ENCODE measurements at places on chromosomes 11 and 22. TPM values are rescaled to one million over a fixed set of nuclear protein-coding genes. Genes with fewer than 3 reads are reported as not detected.
A peak's percentile ranks its signal among the peaks of the same experiment; 100 is the strongest.

RAPSN gene
- total RNA-seq = 0.33 TPM

FBXO7 gene
- 70.3 TPM for total RNA-seq

OR51E2 gene
- 0.23 TPM for total RNA-seq

RAB38 gene
- total RNA-seq = 0.97 TPM

CRYAB gene
- total RNA-seq = 713 TPM

GUCY1A2 gene
- total RNA-seq = 63.8 TPM

GVQW3 gene
- 1.2 TPM for total RNA-seq

KRTAP5-2 gene
- total RNA-seq = not detected

MPEG1 gene
- 20.4 TPM for total RNA-seq

ART1 gene
- total RNA-seq = 0.42 TPM

P2RX6 gene
- total RNA-seq = 0.19 TPM

KRTAP5-9 gene
- total RNA-seq = 0.37 TPM

CHEK1 gene
- 5.0 TPM for total RNA-seq

KLHDC7B gene
- total RNA-seq = 0.28 TPM

RAC2 gene
- 17.5 TPM for total RNA-seq

APOBEC3B gene
- total RNA-seq = 0.14 TPM

BLID gene
- total RNA-seq = 2.9 TPM

CHADL gene
- 1.8 TPM for total RNA-seq

MS4A8 gene
- not detected for total RNA-seq

GAB2 gene
- total RNA-seq = 45.1 TPM

TNNI2 gene
- total RNA-seq = 1.0 TPM

- no peak for DNase-seq
Observed at GRCh38 chr11:29353833-29354232, 663.0 kb downstream of the KCNA4 start.

GRCh38 chr11:43574949-43575912 lies 105.3 kb upstream of the HSD17B12 start:
- no peak for DNase-seq

- DNase-seq = no peak
Observed at GRCh38 chr11:11512929-11513328, 108.9 kb downstream of the GALNT18 start.

GRCh38 chr11:6875761-6876160 lies 664 bp upstream of the OR10A4 start:
- no peak for DNase-seq

- DNase-seq = no peak
Observed at GRCh38 chr11:35210876-35211546, 72.0 kb downstream of the CD44 start.

- no peak for DNase-seq
Observed at GRCh38 chr11:128494418-128495332, 92.7 kb downstream of the ETS1 start.

- DNase-seq = no peak
Observed at GRCh38 chr11:61256710-61257482, 15.9 kb downstream of the PGA5 start.

DNA sequence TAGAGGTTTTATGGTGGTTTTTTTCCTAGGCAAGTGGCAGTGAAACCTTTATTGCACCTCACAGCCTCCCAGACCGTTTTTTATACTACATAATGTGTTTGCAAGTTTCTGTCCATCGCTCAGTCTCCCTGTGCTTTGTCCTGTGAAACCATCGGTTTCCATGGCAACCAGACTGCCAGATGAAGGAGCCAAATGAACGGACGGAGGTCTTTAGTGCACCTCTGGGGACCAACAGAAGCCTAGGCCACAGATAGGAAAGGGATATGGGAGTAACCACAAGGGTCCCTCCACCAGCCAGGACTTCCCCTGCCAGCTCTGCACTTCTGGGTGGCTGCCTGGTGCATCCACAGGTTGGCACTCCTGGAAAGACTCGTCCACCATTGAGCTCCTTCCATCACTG lies 165.0 kb downstream of the CHST1 start:
- DNase-seq = no peak

DNA sequence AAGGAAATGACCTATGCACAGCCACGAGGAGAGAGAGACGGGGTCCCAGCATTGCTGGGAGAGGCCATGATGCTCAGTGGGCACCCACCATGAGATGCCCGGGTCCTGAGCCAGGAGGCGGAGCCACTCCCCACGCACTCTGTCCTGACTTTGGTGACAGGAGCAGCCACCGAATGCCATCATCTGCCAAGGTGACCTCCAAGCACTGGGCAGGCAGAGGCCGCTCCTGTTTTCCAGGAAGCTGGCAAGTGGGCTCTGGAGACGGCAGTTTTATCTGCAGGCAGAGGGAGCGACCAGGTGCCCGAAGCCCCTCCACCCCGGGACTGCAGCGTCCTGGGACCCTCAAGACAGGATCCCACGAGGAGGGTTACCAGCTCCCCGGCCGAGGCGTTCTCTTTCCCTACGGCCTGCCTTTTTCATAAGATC lies 453.9 kb downstream of the BRD1 start:
- DNase-seq = peak; percentile 74

DNA sequence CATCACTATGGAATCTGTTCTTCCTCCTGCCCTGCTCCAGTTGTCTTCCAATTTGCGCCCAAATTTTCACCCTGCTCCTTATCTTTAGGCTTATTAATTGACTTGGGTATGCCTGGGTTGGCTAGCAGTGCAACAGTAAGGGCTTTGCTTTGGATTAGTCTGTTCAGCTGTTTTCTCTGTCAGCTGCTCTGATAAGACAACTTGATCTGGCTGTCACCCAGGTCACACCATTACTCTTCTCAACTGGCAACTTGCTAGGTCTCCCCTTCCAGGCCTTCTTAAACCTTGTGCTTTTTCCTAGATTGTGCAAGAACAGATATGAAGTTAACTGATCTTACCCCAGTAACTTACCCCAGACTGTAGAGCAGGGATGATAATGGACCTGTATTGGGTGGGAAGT lies 357.8 kb upstream of the LARGE1 start:
- no peak for DNase-seq

DNA sequence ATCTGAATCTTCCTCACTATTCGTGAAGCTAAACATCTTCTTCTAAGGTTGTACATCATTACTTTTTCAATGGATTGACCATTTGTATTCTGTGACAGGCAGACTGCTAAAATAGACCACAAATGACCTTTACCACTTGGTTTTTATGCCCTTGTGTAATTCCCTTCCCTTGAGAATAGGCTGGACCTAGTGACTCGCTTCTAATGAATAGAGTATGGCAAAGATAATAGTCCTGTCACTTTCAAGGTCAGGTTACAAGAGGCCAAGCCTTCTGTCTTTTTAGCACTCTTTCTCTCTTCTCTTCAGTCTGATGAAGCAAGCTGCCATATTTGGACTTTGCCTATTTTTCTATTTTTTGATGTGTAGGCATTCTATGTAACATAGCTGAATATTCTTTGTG lies 492.9 kb downstream of the SOX6 start:
- DNase-seq = no peak

GRCh38 chr11:104908186-104908531 lies 9.9 kb upstream of the CASP12 start:
- DNase-seq = no peak

- DNase-seq = no peak
Observed at GRCh38 chr22:46756097-46756496, 6.4 kb upstream of the TBC1D22A start.

DNA sequence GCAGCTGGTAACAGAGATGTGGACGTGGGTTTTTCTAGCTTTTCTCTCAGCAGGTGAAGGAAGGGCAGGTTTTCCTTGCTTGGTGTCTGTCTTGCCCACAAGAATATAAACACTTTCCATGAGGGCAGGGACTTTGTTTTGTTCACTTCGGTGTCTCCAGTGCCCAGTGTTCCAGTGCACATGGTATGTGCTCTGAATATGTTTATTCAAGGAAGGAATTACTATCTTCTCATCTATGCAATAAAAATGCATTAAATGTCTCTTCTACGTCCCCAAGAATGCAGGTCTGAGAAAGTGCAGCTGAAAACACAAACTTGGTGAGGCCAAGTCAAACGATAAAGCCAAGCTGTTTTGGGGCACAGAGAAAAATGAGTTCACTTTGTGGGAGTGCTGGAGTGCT lies 56.3 kb upstream of the PLET1 start:
- DNase-seq = no peak

DNA sequence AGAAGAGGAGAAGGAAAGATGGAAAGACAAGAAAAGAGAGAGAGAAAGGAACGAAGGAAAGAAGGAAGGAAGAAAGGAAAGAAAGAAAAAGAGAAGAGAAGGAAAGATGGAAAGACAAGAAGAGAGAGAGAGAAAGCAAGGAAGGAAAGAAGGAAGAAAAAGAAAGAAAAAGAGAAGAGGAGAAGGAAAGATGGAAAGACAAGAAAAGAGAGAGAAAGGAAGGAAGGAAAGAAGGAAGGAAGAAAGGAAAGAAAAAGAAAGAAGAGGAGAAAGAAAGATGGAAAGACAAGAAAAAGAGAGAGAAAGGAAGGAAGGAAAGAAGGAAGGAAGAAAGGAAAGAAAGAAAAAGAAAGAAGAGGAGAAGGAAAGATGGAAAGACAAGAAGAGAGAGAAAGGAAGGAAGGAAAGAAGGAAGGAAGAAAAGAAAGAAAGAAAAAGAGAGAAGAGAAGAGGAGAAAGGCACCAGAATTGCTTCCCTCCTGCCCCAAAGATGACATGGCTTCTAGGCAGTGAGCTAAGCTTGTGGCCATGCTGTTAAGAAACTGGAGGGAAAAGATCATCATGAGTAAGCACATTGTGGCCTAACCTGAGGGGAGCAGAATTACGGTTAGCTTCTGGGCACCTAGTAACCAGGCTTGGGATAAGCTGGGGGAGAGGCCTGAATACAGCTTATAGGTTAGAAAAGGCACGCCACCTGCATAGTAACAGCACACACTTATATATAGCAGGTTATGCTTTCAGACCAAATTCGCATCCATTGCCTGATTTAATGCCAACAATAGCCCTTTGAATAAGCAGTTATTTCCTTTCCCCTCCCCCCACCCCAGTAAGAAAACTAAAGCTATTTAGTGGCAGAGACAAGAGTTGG lies 2.3 kb upstream of the ST3GAL4 start:
- no peak for DNase-seq

DNA sequence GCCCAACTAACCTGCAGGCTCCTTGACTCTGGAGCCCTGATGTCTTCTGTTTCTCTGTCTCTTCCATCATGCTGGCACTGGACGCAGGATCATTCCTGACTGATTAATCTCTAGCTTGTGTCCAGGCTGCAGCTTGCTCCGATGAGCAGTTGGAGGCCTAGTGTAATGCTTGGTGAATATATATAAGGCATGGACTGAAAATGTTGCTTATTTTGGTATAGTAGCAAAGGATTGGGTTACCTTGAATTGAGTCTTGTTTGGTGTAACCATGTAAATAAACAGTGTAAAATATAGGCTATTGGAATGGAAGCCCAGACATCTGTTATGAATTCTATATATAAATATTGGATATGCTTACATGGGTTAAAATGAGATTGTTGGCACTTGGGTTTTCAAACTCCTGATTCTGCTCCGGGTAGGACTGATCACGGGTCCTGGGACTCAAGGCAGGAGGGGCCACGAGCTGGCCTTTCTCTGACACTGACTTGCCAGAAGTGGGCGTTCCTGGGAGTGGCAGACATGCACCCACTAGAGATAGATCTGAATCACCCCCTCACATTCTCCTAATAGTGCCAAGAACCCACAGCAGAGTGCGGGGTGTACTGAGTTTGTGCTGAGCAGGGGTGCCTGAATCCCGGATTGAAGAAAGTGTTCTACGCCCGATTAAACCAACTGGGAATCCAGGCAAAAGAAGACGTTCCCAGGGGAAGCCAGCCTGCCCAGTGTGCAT lies 25.8 kb downstream of the LRP5 start:
- peak; percentile 89 for DNase-seq

GRCh38 chr22:25067851-25068421 lies 115.4 kb downstream of the KIAA1671 start:
- DNase-seq = peak; percentile 67

DNA sequence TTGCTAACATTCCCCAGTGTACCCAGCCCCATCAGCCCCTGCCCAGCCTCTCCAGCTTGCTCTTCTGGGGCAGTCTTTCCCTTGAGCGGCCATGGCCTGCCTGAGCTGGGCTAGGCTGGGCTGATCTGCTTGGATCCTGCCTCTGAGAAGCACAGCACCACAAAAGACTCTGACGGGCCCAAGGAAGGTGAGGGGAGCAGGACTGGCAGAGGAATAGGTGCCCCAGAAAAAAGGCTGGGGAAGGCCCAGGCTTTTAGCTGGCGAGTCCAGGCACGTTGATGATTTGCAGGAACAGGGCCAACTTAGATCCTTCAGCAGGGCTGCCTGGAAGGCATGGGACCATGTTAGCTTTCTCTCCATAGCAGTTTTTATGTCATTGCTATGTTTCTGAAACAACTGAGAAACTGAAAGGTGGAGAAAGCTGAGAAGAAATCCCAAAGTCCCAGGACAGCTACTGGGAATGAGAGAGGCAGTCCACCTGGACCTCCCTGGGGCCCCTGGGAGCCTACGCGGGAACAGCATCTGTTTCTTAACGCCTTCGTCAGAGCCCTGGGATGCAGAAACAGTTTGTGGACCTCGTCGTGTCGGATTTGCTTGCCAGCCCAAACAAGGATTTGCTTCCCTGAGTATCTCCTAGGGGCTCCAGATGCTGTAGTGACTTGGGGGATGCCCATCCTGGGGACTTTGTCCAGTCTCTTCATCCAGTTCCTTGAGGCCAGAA lies 24.4 kb upstream of the FXYD6 start:
- peak; percentile 54 for DNase-seq

DNA sequence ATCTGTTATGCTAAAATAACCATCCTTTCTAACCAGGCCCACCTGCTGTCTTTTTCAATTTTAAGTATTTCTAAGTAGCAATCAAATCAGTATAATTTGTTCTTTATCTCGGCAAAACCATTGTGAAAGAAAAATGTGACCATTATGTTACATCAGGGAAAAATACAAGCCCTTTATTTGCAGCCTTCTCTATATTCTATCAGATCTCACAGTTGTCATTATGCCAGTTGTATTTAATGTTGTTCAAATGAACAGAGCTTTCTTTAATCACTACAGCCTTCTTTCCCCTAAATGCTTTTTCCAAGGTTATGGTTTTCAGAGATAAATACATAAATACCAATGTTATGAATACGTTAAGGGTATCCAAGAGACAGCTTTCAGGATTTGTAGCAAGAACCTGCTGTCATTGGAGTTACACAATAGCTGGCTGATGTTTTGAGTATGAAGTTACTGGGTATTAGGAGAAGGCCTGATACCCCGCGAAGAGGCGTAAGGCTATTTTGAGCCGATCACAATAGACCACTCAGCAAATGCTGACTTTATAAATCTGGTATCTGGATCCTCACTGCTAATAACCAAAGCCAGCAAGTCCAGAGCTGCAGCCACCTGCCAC lies 406.3 kb downstream of the CADM1 start:
- DNase-seq = no peak

DNA sequence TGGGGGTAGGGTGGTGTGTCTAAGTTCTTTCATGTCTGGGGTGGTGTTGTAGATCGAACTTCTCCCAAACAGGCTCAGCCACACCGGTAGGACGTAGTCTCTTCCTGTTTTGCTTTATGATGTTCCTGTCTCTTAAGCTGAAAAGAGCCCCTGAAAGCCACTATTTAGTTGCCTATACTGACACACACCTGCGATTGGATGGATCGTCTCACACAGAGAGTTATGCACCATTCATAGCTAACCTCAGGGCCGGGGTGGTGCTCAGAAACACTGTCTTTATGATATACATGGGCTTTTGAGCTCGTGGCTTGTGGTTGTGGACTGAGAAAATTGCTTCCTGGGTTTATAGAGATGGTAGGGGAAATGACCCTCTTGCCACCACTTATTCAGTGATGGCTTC lies 137.6 kb downstream of the TEAD1 start:
- no peak for DNase-seq

GRCh38 chr11:115784796-115785521 lies 280.7 kb upstream of the CADM1 start:
- no peak for DNase-seq

Data from posterior vena cava (tissue), 2 donors.